ENCODE measurements at places on chromosomes 6 and 20.
A peak's percentile ranks its signal among the peaks of the same experiment; 100 is the strongest.

- DNase-seq = no peak
These were observed 67.9 kb upstream of the MAP3K7 start for GRCh38 chr6:90654806-90655205.

- no peak for DNase-seq
These were observed 22.1 kb downstream of the BACH2 start for GRCh38 chr6:90274451-90275030.

DNA sequence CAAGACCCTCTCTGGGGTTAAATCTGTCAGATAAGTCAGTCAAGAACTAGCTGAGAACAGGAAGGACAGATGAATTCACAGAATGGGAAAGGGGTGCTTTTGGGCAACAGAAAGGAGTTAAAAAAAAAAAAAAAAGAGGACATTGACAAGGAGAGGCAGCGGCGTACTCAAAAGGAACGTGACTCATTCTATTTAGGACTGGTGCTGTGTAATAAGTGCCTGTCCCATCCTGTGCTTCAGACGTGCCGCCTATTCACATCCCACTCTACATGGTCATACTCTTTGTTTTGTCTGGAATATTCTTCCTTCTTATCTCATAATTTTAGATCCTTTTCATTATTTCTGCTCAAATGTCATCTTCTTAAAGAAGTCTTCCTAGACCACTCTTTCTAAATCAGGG, 101.1 kb upstream of the EMILIN3 start:
- DNase-seq = no peak

GRCh38 chr6:135647521-135647920, 150.0 kb upstream of the AHI1 start:
- DNase-seq = no peak

DNA sequence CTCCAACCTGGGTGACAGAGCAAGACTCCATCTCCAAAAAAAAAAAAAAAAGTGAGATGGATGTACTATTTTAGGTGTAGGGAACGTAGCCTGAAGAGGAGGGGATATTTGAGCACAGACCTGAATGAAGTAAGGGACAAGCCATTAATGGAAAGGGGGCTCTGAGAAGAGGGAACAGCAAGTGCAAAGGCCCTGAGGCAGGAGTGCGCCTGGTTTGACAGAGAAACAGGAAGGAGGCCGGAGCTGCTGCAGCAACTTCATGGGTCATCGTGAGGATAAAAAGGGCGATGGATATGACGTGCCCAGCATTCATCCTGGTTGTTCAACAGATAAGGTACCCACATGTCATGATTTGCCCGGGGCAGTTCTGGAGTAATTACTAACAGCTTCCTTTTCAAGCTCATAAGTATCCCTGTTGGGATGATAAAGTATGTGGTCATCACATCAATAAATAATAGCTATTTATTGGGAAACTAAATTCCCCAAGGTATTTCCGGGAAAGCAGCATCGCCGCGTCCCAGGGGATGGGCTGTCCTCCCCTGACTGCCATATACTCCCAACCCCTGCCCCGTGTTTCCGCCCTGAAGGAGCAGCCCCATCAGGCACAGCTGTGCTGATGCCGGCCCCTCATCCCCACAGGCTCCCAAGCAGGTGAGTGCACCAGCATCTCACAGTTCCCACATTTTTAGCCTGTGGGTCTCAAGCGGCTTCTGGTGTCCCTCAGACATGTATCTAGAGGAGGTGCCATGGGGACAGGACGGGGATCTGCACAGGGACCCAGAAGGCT, 43.4 kb downstream of the DLGAP4 start:
- DNase-seq = no peak

- no peak for DNase-seq
These were observed 74.7 kb downstream of the SLC23A2 start for GRCh38 chr20:4926531-4927156.

- DNase-seq = no peak
These were observed 39.7 kb upstream of the SAYSD1 start for GRCh38 chr6:39154705-39155104.

DNA sequence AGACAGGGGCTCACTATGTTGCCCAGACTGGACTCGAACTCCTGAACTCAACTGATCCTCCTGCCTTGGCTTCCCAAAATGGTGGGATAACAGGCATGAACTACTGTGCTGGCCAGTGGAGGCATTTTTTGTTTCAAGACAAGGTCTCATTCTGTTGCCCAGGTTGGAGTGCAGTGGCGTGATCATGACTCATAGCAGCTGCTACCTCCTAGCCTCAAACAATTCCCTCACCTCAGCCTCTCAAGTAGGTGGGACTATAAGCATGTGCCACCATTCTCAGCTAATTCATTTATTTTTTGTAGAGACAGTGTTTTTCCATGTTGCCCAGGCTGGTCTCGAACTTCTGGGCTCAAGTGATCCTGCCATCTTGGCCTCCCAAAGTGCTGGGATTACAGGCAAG, 17.2 kb downstream of the ENPP3 start:
- DNase-seq = no peak

GRCh38 chr6:150631283-150631983, 31.7 kb downstream of the PLEKHG1 start:
- no peak for DNase-seq

GRCh38 chr20:48329676-48330664, 497.8 kb downstream of the PREX1 start:
- DNase-seq = peak; percentile 62

DNA sequence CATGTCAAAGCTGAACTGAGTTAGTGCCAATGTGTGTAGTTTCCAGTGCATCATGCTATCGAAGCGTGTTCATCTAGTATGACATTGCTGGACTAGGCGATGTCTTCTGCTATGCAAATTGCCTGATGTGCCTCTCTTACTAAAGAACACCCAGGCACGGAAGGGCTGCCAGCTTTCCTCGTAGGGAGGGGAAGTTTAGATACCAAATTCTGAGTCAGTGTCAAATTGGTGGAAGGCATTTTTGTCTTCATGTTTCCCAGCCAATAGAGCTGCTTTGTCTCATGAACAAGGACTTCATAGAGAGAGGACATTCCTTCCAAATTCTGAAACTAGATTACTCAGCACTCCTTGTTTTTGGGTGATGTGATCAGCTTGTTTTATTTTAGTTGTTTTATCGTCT, 320.1 kb downstream of the BTBD3 start:
- peak; percentile 76 for DNase-seq

DNA sequence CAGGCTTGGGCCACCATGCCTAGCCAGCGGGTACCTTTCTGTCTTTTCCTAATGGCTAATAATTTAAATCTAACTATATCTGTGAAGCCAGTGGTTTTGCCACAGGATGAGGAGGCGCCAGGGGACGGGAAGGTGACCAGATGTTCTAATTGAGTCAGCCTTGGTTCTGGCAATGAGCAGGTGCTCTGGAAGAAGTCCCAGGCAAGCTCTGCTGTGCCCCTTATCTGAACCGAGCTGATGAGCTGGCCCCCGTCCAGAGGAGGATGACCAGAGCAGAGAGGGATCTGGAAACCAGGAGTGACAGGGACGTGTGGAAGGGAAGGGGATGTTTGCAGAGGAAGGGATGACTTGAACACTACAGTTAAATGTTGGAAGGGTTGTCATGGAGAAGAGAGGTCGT, 46.7 kb downstream of the SLC35D3 start:
- no peak for DNase-seq

- DNase-seq = no peak
These were observed 9.2 kb upstream of the KIAA0319 start for GRCh38 chr6:24655215-24655614.

- DNase-seq = no peak
These were observed 201.9 kb downstream of the LY86 start for GRCh38 chr6:6790393-6790792.

GRCh38 chr6:15413466-15414234, 167.8 kb downstream of the JARID2 start:
- peak; percentile 58 for DNase-seq

DNA sequence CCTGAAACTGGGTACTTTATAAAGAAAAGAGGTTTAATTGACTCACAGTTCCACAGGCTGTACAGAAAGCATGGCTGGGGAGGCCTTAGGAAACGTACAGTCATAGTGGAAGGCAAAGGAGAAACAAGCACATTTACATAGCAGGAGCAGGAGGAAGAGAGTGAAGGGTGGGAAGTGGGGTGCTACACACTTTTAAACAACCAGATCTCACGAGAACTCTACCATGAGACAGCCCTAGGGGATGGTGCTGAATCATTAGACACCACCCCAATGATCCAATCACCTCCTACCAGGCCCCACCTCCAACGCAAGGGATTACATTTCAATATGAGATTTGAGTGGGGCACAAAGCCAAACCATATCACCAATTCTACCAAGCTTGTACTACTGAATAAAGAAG, 7.4 kb upstream of the FNDC1 start:
- DNase-seq = no peak

DNA sequence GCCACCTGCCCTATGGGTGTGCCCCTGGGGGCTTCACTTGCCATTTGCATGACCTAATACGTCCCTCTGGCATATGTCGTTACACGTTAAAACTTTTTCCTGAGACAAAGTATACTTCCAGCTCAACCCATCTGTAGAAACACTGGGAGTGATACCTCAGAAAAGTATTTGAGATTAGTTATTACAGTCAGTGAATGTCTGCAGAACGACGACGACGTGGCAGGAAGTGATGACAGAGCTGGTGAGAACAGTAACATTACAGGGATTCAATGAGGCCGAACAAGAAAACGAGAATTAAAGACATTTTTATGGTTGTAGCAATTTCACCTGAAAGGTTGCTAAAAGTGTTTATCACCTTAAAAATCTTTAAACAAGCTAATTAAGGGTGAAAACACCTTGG, 40.2 kb downstream of the SASH1 start:
- DNase-seq = no peak

DNA sequence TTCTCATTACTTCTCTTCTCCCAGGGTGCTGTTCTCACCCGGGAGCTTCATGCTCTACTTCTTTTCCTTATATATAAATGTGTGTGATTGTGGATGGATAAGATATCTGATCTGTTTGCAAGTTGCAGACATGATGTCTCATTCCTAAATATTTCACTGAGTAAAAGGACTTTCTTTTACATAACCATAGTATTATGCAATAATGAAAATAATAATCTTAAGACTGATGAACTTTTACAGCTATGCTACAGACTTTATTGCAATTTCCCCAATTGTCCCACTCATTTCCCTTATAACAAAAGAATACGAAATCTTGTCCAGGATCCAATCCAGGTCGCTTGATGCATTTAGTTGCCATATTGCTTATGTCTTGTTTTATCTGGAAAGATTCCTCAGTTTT, 284.5 kb upstream of the JAG1 start:
- no peak for DNase-seq

DNA sequence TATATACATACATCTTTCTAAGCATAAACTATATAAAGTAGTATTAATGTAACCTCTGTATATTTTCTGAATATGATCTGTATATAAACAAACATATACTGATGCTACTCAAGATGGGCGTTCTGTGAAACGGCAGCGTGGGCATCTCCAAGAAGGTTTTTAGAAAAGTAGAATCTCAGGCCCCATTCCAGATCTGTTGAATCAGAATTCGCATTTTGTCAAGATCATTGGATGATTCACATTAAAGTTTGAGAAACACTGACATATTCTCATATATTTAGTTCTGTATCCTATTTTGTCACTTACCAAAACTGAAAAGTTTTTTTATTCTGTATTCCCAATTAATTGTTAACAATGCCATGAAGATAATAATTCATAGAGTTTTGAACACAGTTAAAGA, 5.5 kb downstream of the C6orf141 start:
- DNase-seq = no peak

DNA sequence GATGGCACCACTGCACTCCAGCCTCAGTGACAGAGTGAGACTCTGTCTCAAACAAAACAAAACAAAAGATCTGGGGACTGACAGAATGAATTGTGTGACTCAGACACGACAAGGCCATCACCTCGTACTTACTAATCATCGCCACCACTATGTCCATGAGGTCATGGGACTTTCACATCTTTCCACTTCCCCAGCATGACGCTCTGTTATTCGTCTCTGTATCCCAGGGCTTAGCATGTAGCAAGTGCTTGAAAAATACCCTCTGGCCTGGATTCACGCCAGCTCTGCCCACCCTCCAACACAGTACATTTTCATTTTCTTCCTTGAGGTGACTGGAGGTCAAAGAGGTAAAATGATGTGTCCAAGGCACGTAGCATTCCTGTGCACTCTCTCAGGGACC, 27.8 kb downstream of the FGD2 start:
- DNase-seq = no peak

DNA sequence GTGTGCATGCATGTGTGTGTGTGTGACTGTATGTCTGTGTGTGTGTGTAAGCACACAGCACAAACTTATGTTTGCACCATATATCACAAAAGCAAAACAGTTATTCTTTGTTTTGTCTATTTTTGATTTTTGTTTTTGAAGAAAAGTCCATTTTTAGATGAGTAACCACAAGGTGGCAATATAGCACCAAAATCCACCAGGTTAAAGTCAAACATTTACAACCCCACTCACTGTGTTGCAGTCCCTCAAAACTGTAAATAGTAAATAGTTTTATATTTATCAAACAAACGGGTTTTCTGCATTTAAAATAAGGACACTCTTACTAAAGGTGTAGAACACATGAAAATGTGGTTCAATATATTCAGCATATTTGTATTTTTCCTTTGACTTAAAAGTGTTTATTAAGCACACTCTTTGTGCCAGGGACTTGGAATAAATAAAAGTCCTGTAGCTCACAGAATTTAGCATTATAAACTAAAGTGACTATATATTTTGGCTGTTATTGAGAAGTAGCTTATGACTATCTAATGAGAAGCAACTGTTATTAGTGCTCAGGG, 118.5 kb downstream of the GFRAL start:
- peak; percentile 32 for DNase-seq

DNA sequence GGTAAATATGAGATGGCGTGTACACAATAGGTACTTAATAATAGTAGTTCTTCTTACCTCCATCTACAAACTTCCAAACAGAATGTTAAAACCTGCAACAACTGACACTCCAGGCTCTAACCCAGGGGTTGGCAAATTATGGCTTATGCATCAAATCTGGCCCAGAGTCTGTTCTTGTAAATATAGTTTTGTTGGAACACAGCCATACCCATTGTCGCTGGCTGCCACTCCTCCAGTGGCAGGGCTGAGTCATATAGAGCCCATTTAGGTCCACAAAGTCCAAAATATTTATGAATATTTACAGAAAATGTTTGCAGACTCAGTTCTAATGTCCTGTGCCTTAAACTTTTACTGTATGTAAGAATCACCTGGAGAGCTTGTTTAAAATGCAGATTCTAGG, 69.9 kb upstream of the BTBD3 start:
- no peak for DNase-seq

DNA sequence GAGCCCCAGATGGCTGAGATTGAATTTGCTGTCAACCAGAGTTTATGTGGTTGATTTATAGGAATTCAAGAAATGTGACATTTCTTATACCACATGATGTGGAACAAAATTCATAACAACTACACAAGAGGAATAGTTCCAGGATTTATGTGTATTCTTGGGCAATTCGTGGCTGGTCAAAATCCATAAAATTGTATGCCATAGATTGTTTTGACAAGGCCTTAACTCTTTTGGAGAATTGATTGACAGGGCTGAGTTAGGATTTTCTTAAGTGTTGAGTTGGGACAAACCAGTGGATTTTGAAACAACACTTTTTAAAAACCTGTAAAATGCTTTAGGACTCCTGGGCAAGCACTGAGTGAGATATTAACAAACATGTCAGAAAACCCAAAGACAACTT, 19.4 kb upstream of the SLC2A12 start:
- DNase-seq = no peak

Measured in fibroblast of skin of scalp (primary cell).